Activated CD4-positive, CD25-positive, alpha-beta regulatory T cell (primary cell): ENCODE measurements at places on chromosomes 13 and 19.

- DNase-seq: no peak
These were observed 4.2 kb downstream of the ZSCAN5A start for GRCh38 chr19:56310462-56310861.

GRCh38 chr19:49374665-49375434 is 11.2 kb downstream of the DKKL1 start:
- DNase-seq: no peak

GRCh38 chr19:49150106-49150943 is 4.9 kb downstream of the HRC start:
- DNase-seq: no peak

GRCh38 chr13:79779761-79780160 is 298.8 kb downstream of the NDFIP2 start:
- DNase-seq: no peak

- no peak for DNase-seq
These were observed 45.1 kb downstream of the TMEM255B start for GRCh38 chr13:113804017-113804702.

GRCh38 chr19:48961673-48962028 is 3.5 kb upstream of the FTL start:
- DNase-seq: no peak

- no peak for DNase-seq
These were observed 11.0 kb upstream of the SERPINE3 start for GRCh38 chr13:51328488-51328887.

- no peak for DNase-seq
These were observed 182.0 kb downstream of the RGCC start for GRCh38 chr13:41639237-41639904.

DNA sequence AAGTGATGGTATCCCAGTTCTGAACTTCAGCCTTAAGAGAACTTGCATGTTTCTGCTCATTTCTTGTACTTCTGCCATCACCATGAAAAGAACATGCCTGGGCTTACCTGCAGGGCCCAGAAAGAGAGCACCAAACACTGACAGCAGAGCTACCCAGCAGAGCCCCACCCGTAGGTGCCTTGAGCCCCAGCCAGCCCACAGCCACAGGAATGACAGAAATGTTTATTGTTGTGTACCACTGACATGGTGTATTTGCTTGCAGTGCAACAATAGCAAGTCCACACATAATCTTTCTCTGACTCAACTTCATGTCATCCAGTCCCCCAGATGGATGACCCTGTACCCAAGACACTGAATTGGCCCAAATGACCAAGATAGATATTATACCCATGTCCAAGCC is 195.2 kb downstream of the TSHZ3 start:
- no peak for DNase-seq

GRCh38 chr19:2556221-2557092 is 80.5 kb downstream of the GADD45B start:
- DNase-seq: no peak

DNA sequence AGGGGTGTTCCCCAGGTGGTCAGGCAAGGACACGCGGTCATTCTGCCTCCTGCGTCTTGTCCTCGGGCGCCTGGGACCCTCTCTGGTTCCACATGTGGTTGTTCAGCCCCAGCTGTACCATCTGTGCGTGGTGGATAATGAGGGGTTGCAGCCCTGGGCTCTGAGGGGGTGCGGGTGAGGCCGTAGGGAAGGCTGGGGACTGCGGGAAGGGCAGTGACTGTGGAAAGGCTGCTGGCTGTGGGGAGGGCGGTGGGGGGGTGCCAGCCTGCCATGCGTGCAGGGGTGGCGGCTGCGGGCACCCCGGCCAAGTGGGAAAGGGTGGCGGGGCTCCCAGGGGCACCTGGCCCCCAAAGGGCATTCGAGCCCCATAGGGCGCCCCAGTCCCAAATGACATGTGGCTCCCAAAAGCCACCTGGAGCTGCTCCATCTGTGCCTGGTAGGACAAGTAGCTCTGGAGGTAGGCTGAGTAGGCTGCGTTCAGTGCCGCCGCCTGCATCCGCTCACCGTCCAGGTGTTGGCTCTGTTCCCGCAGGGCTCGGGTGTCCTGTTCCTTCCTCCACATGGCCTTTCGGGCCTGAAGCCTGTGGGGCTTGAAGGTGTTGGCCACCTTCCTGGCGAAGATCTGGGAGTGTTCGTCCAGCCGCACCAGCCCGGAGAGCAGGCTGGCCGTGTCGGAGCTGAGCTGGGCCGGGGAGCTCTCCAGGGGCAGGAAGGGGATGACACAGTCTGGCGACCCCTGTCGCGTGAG is 15.1 kb downstream of the TICAM1 start:
- DNase-seq: no peak

DNA sequence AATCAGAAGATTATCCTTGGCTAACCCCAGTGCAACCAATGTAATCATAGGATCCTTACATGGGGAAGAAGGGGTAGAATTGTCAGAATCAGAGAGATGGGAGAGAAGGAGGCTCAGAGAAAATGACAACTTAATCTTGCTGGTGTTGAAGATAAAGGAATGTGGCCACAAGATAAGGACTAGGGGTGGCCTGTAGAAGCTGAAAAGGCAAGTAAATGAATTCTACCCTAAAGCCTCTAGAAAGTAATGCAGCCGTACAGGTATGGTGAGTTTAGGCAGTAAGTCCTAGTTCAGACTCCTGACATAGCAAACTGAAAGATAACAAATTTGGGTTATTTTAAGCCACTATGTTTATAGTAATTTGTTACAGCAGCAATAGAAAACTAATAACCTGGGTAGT is 718.5 kb downstream of the SLITRK6 start:
- DNase-seq: no peak

DNA sequence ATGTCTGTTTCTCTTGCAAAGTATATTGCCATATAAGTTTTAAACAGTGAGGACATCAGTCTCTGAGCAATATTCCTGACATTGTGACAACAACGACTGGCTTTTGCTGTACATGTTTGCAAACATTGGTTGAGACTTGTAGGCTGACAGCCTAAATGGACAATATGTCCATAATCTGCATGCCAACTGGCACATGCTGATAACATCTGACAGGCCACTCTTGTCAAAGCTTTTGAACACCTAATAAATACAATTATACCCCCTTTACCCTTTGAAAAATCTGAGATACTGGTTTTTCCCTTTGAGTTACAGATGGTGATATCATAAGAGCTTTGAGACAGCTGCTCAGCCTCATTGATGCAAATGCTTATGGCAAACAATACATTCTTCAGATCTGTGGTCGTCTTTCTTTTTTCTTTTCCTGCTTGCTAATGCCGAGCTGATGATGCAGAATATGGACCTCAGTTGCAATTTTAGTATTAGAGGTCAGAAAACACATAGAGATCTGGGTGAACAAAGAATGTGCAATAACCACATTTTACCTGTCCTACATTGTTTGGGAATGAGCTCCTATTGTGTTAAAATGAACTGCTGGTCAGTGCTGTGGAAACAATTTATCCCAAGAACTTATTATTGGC is 114.9 kb downstream of the RFC3 start:
- DNase-seq: no peak

- DNase-seq: no peak
These were observed 38.0 kb downstream of the PHF11 start for GRCh38 chr13:49533591-49534269.

GRCh38 chr13:114131583-114132418 is 622 bp downstream of the RASA3 start:
- no peak for DNase-seq

DNA sequence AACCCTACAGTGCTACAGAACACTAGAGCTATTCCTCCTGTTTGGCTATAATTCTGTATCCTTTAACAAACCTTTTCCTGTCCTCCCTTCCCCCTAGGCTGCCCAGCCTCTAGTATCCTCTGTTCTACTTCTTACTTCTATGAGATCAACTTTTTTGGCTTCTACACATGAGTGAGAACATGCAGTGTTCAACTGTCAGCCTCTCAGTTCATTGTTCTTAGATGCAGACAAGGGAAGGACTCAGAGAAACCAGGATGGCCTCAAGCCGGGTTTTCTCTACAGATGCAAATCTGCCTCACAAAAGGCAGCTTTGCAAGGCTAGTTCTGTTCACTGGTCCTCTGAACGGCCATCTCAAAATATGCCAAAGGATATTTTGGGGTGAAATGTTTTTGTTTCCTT is 18.4 kb downstream of the AMER2 start:
- DNase-seq: no peak

GRCh38 chr19:3968556-3969434 is 2.1 kb downstream of the DAPK3 start:
- DNase-seq: no peak

- DNase-seq: no peak
These were observed 6.9 kb downstream of the PPP1R15A start for GRCh38 chr19:48879025-48879637.

GRCh38 chr19:5624018-5624663 is 1.3 kb downstream of the SAFB start:
- no peak for DNase-seq

DNA sequence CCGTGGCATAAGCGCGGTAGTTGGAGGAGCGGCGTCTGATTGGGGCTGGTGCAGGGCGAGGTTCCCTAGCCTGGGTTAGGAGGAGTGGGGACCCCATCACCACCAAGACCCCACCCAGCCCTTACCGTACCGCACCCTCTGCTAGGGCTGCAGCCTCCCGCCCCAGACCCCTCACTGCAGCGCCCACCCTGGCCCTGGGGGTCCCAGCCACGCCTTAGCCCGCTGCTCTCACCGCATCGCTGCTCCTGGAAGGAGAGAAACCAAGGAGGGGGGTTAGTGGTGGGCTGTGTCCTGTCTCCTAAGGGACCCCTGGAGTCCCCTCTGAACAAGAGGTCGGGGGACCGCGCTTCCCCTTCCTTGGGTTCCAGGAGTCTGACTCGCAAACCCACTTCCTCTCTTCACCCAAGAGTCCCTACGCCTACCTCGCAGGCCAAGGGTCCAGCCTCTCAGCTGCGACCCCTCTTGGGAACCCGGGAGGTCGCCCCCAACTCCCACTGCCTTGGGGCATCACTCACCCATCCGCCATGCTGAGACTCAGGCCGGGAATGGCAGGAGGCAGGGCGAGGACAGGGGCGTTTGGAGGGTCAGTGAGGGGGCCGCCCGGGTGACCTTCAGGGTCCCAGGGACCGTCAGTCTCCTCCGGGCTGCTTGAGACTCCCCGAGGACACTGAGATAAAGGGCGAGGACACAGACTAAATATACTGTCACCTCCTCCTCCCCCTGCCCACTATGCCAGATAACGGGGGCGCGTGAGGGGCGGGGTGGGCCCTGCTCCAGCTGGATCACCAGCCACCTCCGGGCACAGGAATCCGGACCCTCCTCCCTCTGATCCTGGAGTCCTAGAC is at the start of gene TNNI3:
TNNI3 (minus strand) TSS at position 669 of the 845 bp plus-strand sequence; CDS start at position 526, 143 bp downstream.
- DNase-seq: no peak

- no peak for DNase-seq
These were observed at the start of gene RSPH6A for GRCh38 chr19:45814851-45815480. RSPH6A (minus strand) TSS chr19:45815308; CDS start chr19:45815176, 132 bp downstream.

- DNase-seq: no peak
These were observed 25.0 kb downstream of the TEX101 start for GRCh38 chr19:43439709-43440063.

DNA sequence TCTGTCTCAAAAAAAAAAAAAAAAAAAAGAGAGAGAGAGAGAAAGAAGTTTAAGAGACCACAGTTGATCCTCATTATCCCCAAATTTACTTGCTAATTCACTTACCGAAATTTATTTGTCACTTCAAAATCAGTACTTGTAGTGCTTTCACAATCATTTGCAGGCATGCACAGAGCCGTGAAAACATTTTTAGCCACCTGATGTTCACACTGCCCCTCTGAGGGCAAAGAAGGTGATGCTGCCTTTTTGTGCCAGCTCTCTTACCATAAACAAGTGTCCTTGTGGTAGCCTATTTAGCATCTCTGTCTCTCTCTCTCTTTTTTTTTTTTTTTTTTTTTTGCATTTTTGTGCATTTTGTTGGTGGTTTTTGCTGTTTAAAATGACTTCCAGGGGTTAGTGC is 24.1 kb upstream of the CASP14 start:
- no peak for DNase-seq

DNA sequence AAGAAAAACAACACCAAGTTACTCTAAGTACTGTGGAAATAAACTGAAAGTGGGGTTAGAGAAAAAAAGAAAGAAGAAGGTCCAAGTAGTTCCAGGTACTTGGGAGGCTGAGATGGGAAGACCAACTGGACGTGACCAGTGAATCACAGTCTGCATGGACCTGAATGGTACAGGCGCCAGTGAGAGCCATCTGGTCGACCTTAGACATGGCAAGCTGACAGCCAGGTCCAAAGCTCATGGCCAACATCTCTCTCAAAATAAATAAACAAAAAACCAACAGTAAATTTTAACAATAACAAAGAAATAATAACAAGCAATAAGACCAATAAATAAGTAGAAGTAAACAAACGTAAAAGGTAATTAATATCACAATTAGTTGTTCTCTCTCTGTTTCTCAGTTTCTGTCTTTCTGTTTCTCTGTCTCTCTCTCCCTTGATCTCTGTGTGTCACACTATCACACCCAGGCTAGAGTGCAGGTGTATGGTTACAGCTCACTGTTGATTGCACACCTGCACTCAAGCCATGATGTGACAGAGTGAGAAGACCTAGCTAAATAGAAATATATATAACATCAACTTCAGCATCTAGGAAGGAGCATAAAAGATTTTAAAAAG is 31.6 kb upstream of the ZNF724 start:
- no peak for DNase-seq

GRCh38 chr13:22487932-22488331 is 692.8 kb upstream of the SGCG start:
- DNase-seq: no peak

- DNase-seq: no peak
These were observed 69.3 kb upstream of the ATP12A start for GRCh38 chr13:24610956-24611355.

DNA sequence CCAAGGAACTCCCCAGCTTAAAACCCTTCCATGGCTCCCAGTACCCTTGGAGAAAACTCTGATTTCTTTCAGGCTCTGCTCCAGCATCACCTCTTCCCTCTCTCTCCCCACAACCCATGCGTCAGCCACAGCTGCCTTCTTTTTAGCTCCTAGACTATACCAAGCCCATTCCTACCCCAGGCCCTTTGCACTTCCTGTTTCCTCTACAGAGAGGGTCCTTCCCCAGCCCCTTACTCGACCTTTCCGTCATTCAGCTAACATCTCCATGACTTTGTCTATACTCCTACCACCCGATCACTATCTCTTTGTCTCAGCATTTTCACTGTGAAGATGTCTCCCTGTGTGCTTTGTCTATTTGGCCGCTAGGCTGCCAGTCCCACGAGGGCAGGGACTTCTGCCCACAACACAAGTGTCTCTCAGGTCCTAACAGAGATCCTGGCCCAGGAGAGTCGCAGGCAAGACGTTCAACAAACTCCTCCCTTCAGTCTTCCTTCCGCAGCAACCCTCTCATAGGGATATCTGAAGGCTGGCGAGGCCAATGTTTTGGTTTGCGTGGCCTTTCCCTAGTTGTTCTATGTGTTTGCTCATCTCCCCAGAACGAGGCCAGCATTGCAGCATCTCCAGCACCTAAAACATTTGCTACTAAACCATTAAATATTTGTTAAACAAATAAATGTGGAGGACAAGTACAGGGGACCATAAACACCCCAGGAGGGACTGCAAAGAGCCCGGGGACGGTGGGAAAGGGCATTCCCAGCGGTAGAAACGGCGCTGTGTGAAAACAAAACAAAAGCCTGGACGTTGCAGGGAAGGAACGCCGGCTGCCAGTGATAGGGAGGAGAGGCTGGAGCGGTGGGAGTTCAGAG is 816 bp downstream of the CCNP start:
- no peak for DNase-seq
